WTC11 (cell line): ENCODE measurements at places on chromosomes 7 and 10. TPM values are rescaled to one million over a fixed set of nuclear protein-coding genes. Genes with fewer than 3 reads are reported as not detected.

DNA sequence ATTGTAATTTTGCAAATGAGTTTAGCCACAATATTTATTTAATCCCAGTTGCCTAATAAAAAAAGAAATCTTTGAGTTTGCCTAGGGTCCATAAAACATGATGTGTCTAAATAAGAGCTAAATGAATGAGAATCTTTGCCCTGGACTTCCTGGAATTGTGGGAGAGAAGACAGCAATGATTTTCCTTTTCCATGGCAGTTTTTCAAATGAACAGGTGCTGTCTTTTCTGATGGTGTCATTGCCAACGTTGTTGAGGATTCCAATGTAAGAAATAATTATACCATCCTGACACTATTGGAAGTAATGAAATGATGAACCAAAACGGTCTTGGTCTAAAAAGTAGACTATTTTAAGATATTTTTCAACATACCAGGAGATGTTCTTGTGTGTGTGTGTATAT, 984.7 kb upstream of the CELF2 start:
- H3K36me3 ChIP-seq: no peaks in the 10 kb centered on the region
- no peaks in the 10 kb centered on the region for H3K27me3 ChIP-seq
- no peak overlapping the region for H3K27ac ChIP-seq
- H3K4me1 ChIP-seq: no peaks in the 10 kb centered on the region
- DNase-seq: no peak

DNA sequence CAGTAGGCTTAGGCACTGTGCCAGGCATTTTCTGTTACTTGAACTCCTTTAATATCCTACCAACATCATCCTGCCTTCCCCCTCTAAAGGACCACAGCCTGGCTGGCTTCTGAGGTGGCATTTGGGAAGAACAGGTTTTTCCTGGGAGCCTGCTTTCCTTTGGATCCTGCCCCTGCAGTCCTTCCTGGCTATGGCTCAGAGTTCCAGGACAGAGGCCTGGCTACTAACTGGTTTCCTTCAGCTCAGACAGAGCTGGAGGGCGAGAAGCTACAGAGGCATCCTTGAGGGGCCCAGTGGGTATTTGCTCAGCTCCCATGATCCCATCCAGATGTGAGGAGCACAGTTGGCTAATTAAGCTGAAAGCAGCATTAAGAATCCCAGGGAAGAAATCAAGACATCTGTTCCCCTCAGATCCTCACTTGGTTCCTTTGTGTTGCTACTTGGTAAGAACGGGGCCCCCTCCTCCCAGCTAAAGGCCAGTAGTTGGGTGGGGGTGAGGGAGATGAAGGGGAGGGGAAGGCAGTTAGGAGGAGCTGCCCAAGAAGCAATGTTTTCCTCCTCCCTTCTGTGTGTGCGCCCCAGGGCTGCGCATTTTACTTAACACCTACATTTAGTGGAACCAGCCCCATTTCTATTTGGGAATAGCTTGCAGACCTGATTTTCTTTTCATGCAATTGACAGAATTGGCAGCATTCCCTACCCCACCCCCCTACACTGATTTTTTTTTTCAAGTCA, 142.6 kb upstream of the SORCS3 start:
- no peak overlapping the region for H3K27ac ChIP-seq
- H3K4me3 ChIP-seq: no peak overlapping the region
- H3K4me1 ChIP-seq: peaks cover 22% of the 10 kb centered on the region
- H3K27me3 ChIP-seq: no peaks in the 10 kb centered on the region
- no peak for DNase-seq

Gene ABCB1
- 0.60 to 0.94 TPM (median 0.82 TPM) in 3 replicates for total RNA-seq

GRCh38 chr10:43998021-43998809, 349.5 kb upstream of the ZNF32 start:
- H3K4me3 ChIP-seq: no peak overlapping the region
- no peak for DNase-seq
- peaks cover 13% of the 10 kb centered on the region for H3K36me3 ChIP-seq
- H3K4me1 ChIP-seq: no peaks in the 10 kb centered on the region
- H3K27ac ChIP-seq: no peak overlapping the region
- H3K27me3 ChIP-seq: no peaks in the 10 kb centered on the region; the same call in 1 of the 2 replicates

Gene KLF6
- 25.4 to 27.9 TPM (median 27.3 TPM) in 3 replicates for total RNA-seq
